ENCODE measurements at places on chromosomes 3 and 15.
A peak's percentile ranks its signal among the peaks of the same experiment; 100 is the strongest.

DNA sequence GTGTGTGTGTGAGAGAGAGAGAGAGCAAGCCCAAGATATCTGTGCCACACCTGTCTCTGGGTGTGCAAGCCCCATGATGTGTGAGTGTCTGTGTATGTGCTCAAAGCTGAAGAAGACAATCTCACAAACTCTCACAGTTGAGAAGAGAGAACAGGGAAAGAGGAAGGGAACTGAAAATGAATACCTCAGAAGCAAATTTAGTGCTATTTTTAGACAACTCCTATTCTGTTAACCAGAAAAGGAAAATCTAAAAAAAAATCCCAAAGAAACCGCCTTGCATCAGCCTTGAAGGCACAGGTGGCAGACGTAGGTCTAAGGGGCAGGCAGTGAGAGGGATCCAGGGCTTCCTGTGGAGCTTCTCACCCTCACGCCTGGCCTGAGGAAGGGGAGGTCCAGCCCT lies 47.8 kb downstream of the ATP2B2 start:
- no peak for DNase-seq

- no peak for DNase-seq
Measured at GRCh38 chr3:128352326-128352725, 114.4 kb downstream of the DNAJB8 start.

DNA sequence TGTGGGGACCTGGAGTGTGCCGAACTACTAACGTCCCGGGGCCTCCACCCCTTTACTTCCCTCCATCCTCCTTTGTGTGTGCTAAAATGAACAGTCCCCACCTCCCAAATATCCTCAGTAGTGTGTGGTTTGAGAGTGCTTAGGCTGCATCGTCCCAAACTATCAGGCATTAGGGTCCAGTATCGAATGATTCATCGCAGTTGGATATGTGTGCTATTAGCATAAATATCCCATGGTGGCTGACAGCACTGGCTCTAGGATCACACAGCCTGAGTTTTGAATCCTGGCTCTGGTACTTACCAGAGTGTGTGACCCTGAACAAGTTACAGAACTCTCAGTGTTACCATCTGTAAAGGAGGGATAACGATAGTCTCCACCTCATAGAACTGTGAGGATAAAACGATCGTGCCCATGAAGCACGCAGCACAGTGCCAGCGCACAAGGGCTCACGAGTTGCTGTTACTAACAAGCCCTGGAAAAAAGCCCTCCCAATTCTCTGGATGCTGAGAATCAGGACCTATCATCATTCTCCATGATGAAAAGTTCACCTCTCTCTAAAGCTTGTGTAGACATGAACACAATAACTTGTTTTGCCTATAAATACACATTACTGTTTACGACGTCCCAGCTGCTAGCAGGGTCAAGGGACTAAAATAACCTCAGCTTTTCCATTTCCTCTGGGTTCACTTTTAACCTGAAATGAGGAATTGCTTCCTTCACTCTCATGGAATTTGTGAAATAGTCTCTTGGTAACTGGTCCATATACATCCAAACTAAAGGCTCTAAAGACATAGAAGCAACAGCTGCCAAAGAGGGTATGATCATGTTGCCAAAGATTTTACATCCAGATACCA lies 51.0 kb downstream of the VGLL4 start:
- no peak for DNase-seq

DNA sequence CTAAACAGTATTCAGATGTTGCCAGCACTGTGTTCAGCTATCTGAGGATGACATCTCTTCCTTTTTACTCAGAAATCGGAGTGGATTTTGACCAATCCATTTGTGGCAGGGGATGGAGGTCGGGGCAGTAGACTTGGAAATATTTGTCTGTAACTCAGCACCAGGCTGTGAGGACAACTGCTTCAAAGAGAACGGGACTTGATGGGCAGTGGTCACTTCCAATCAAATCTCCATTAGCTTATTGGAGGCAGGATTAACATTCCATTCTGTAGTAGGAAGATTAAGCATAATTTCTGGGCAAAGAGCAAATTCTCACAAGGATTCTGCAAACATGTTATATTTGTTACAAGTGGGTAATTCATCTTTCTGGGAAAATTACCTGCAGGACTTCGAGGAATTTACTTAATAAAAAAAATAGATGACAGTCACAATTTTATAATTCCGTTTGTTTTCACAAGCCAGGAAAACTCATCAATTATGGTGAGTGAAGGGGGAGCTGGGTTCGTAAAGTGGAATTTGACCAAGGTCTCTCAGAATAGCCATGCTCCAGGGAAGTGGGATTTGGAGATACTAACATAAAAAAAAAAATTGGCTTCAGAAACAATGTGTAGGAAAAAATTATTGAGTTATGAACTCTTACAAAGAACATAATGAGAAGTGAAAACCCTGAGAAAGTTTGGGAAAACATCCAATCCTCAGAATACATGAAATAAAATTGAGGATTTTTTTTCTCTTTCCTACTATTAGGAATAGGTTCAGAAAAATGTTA lies 18.1 kb downstream of the CRABP1 start:
- peak; percentile 61 for DNase-seq

DNA sequence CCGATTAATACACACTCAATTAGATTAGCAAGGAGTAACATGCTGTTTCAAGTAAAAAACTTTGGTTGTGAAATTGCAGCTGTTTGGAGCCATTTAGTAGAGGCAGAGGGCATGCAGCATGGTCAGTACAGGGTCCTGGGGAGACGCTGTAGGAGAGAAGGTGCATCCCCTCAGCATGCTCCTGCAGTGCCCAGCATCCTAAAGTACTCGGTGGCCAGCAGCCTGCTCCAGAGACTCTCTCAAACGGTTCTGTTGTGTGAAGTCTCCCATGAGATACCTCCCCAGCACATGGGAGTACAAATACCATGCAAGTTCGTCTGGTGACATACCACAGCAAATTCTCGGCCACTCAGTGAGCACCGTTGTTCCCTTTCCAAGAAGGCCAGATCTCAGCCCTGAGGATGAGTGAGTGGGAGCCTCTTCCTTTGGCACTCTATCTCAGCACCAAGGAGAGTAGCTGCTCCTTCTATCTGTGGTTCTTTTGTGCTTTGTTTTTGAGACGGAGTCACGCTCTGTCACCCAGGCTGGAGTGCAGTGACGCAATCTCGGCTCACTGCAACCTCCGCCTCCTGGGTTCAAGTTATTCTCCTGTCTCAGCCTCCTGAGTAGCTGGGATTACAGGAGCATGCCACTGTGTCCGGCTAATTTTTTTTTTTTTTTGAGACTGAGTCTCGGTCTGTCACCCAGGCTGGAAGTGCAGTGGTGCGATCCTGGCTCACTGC lies 72.7 kb downstream of the TJP1 start:
- DNase-seq = no peak

DNA sequence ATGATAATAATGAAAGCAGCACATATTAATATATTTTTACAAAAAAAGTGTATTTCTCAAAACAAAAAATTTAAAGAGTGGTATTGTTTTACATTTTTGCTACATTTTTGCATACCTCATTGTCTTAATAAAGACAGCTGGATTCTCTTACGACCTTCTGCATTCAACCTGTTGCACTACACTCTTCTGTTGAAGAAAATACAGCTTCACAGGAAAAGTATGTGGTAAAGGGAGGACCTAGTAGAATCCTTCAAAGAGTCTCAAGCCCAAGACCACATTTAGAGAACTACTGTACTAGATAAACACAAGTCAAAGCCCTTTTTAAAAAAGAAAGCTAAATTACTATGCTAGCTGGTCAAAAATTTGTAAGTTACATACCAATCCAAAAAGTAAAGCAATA lies 7.9 kb downstream of the ZNF280D start:
- no peak for DNase-seq

DNA sequence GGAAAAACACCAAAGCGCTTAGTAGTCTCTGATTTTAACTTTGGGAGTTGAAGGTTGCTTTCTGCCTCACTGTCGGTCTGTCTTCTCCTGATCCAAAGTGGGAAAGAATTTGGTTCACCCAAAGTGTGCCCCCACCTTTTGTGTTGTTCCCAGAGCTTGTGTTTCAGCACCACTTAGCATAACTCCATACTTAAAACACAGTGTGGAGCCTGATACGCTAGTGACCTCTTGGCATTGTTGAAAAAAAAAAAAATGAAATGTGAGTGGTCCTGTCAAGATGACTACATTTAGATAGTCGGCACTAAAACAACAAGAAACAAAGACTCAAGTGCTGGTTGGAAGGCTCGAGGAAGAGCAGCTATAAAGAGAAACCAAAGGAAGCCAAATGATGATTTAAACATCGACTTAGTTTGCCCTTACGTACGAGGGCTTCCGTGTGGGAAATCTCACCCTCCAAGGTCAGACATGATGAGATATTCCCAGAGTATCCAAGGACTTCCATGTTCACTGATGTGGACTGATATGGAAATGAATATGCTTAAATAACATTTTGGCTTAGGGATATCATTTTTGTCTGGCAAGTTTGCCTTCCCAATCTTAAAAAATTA lies 178.8 kb downstream of the MEIS2 start:
- DNase-seq = no peak

- DNase-seq = no peak
Measured at GRCh38 chr15:48119277-48119676, 1.5 kb upstream of the SLC24A5 start.

GRCh38 chr3:145673838-145674237 lies 487.1 kb downstream of the PLOD2 start:
- no peak for DNase-seq
